Mucosa of descending colon (tissue), 3 donors: ENCODE measurements at places on chromosomes 3 and 15. TPM values are rescaled to one million over a fixed set of nuclear protein-coding genes. Genes with fewer than 3 reads are reported as not detected.

DNA sequence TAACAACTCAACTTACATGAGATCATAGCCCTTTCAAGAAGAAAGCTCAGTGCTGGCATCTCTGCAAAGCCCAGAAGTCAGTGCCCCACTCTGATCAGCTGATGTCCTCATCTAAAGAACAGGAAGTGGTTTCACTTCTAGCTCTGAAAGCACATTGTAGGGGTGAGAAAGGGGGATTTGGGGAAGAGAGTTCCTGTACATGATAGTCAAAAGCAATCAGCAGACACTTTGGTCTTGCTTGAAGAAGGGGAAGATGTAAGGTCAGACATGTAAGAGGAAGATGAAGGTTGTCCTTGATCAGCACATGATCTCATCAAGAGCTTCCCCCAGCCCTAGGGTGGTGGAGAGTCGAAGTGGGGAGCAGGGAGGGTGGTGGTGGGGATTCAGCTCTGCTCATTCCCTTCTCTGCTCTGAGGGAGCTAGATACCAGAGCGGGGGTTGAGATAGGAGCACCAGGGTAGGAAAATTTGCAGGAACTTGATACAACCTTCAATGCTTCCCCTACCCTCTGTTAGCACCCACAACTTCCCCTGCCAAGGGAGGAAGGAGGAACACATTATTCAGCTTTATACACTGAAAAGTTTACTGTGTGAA is 76.4 kb upstream of the ETV5 start:
- no peak for DNase-seq

CDHR4 gene
- total RNA-seq: 0.38 TPM

SLC4A7 gene
- total RNA-seq: 21.2 TPM

DNA sequence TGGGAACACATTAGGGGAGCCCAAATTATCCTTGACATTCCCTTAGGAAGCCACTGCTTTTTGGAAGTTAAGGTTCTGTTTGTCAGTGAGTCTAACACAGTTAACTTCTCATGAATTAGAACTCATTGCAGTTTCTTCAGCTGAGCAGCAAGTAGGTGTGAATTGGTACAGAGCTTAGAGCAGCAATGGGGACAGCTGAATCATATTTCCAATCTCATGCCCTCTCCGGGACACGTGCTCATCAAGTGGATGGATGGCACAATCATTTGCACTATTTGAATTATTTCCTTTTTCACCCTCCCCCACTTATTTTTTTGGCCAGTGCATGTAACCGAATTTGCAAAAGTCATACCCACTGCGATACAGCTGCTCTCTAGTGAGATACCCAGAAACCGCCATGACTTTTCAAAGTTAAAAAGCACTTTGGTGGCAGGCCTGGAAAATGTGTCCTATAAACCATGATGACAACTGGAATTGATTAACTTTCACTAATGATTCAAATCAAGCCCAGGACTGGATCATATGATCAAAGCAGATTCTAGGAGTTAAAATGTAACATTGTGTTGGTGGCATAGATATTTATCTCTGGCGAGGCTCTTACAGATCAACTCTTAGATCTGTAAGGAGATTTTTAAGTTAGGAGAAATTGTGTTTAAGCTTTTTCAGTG is 76.4 kb downstream of the EBLN2 start:
- no peak for DNase-seq

GRCh38 chr3:187292181-187292580 is 644 bp upstream of the MASP1 start:
- no peak for DNase-seq

DNA sequence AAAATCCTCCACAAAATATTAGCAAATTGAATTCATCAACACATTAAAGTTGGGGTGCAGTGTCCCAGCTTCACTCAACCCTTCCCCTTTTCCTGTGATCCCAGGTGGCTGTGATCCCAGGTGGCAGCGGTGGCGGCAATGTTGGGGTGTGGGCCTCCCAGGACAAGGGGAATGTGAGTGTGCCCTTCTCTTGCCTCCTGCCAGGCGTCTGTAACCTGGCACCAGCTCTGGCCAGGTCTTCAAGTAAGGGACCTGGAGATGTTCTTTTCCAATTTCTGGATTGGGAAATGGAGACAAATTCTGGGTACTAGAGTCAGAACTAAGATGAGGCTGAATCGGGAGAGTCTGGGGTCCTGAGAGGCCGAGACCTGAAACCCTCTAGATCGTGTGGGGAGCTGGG is 20.1 kb downstream of the GOLGA6A start:
- DNase-seq: no peak

GRCh38 chr3:174460831-174461230 is 398.3 kb upstream of the NAALADL2 start:
- no peak for DNase-seq

- no peak for DNase-seq
These were observed 79.3 kb downstream of the MDFIC2 start for GRCh38 chr3:70233112-70233511.

TNFSF10 gene
- 70.6 TPM for total RNA-seq

CKMT1A gene
- 225 TPM for total RNA-seq

DNA sequence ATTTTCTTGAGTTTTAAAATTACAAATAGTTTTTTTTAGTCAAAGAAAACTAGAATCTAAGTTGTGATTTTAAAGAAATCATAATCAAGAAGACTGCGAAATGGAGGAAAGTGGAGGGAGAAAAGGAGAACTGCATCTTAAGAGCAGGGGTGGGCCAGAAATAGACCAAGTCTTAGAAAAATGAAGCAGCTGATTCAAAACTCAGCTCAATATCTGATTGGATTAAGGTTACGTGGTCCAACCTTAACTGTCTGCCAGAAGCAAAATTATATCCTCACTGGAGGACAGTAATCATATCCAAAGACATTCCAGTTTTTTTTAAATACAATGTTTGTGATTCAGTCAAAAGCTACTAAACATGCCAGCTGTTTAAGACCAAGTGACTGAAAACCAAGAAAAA is 41.4 kb downstream of the CHSY1 start:
- no peak for DNase-seq

GRCh38 chr3:9230596-9230995 is 18.9 kb downstream of the SRGAP3 start:
- DNase-seq: no peak
